Activated CD4-positive, alpha-beta T cell treated with anti-CD3 and anti-CD28 coated beads, Interleukin-2, Interleukin-6, amounts not matched to agents 100 ng/mL and 50 ng/mL, durations not matched to agents 16 hours and 8 hours (primary cell): ENCODE measurements at places on chromosomes 1 and 21.

GRCh38 chr1:52558941-52559340 lies 6.0 kb upstream of the TUT4 start:
- no peak for DNase-seq

DNA sequence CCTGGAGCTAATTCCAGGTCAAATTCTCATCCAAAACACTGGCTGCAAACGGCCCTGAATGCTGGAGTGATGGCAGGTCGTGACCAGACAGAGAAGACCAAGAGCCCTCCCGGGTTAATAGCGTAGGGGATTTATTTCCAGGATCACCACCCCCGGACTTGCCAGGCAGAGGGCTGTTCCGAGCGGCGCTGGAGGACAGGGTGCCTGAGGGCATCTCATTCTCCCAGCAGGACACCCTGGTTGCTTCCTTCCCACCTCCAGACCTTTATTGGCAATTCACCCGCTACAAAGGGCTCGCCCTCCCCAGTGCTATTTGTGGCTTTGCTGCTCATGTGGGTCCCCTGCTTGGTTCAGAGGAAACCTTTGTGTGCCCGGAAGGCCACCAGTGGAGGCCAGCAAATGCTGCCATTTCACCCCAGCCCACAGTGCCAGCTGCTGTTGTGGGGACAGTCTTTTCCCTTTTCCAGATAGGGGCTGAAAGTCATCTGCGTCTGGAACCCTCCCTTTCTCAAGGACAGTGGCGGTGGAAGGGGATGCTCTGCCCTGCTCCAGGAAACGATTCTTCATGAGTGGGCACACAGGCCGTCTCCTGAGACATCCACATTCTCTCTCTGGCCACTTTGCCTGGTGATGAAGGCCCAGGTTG lies 19.0 kb upstream of the C1orf174 start:
- DNase-seq = no peak

DNA sequence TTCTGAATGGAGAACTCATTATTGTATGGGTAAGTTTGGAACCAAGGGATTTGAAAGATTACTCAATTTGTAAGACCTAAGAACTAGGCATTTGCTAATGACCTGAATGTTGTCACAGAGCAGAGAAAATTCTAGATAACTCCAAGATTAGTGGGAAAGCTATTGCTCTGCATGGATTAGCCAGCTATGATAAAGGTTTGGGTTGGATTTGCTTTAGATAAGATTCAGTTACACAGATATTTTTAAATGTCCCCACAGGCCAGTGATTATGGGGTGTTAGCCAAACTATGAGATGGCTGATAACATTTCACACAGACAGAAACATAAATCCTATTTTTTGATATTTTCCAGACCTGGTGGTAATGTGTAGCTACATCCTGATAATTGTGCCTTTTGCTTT lies 88.2 kb downstream of the NTPCR start:
- no peak for DNase-seq

GRCh38 chr1:19219451-19219850 lies 9.4 kb upstream of the UBR4 start:
- DNase-seq = no peak

- DNase-seq = no peak
Observed at GRCh38 chr1:230857077-230857476, 11.2 kb downstream of the C1orf198 start.

DNA sequence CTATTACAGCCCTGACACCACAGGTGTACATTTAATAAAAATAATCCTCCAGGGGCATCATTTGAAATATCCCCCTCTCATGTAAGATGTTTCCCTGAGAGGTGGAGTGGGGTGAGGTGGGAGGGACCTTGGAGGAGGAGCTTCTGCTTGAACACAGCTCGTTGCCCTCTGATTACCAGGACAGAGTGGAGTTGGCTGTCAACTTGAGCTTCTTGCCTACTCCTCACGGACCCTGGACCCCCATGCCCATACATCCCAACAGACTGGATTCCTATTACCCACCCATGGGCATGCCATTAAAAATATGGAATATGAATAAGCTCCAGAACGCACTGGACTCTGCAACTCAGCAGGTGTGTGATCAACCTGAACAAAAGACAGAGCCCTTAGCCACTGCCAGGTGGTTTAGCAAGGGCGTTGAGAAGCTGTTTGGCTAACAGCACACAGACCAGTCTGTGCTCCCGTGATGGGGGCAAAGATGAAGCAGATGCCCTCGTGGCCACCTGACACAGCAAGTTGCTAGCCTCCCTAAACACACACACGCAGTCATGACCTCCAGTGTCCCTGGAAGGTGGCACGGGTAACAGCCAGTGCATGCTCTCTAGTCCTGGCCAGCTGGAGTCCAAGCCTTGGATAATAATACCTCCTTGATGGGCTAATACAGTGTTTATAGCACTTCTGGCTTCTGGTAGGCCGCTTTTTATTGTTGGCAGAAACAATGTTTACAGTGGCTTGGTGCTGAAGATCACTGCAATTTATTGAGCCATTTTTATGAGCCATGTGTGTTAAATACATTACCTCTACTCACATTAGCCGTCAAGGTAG lies 155.0 kb downstream of the TOMM20 start:
- no peak for DNase-seq

DNA sequence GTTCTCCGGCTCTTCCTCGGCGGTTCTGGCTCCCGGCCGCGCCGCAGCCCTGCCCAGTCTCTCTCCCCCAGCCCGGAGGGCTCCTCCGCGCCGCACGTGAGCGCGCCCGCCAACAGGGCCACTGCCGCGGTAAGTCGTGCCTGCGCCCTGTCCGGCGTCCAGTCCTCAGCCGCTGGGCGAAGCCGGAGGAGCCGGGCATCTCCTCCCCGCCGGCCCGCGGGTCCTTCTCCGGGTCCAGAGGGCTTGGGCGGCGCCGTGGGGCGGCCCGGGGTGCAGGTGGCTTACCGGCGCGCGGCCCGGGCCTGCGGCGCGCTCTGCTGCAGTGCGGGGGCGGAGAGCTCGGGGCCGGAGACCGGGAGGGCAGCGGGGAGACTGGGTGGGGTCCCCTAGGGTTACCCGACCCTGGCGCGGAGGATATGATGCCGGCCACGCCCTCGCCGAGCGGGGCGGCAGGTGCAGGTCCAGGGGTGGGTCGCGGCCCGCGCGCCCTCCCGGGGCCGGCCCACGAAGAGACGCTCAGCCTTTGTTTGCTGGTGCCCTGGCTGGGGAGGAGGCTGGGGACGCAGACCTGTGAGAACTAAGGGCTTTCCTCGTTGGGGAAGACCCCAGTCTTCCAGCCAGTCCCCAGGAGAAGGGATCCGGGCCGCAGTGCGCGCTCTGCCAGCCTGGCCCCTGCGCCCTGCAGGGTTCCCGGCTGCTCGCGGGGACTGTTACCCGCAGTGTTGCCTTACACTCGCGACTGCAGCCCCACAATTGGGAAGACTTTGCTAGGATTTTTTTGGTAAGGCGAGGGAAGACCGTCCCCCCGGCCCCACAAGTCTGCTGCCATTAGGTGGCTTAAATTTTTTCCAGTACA lies at the start of gene DOP1B:
TSS of gene DOP1B (plus strand) at position 10 of the 856 bp plus-strand sequence. CDS start 7,910 bp downstream, outside the sequence.
- DNase-seq = peak; percentile 27

DNA sequence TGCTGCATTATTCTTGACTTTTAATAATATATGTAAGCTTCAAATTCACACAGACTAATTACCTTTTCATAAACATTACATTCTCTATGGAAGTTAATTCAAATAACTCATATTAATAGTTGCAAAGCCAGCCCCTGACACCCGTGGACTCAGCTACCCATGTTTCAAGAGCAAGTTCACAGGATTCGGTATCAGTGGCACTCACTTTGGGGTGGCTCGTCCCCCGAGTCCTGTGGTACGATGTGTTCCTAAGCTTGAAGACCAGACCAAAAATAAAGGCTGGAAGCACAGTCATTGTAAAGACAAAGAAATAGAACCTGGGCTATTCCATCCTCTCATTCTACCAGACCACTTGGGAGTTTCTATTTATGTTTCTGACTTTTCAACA lies 70.9 kb downstream of the ITPKB start:
- DNase-seq = no peak

GRCh38 chr1:18724801-18725200 lies 94.2 kb downstream of the PAX7 start:
- DNase-seq = no peak
